Tongue (tissue), 3 donors: ENCODE measurements at places on chromosomes 7 and 10.
A peak's percentile ranks its signal among the peaks of the same experiment; 100 is the strongest.

GRCh38 chr7:103082497-103082896 is 7.6 kb downstream of the ARMC10 start:
- no peak for DNase-seq

GRCh38 chr10:49323171-49323895 is 24.4 kb downstream of the C10orf71 start:
- no peak for DNase-seq

- no peak for DNase-seq
Measured at GRCh38 chr7:81926154-81926553, 156.3 kb upstream of the HGF start.

GRCh38 chr7:140360697-140361229 is 37.6 kb downstream of the SLC37A3 start:
- no peak for DNase-seq

- no peak for DNase-seq
Measured at GRCh38 chr10:184911-185310, 49.7 kb downstream of the ZMYND11 start.

DNA sequence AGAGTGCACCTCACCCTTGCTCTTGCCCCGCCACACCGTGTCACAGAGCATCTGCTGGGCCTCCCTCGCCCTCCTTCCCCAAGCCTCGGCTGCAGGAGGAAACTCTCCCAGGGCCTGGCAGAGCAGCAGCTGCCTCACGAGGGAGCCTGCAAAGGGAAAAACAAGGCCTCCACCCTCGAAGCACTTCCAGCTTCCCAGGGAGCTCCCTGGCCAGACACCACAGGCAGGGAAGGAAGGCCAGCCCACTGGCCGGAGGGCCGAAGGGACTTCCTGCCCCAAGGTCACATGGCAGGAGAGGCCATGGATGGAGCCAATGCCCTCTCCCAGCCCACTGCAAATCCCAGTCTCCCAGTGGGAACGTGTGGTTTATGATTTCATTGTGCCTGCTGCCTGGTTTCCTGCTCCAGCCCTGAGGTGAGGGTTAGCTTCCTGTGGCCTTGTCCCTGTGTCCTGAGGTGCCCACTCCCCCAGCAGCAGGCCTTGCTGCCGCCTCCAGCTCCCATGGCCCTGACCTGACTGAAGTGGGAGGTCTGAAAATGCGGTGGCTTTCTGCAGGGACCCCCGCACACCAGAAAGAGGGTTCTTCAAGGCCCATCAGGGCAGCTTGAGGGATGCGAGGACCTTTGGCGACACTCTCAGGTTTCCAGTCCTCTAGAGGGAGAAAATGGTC is 100.5 kb upstream of the PPIF start:
- no peak for DNase-seq

DNA sequence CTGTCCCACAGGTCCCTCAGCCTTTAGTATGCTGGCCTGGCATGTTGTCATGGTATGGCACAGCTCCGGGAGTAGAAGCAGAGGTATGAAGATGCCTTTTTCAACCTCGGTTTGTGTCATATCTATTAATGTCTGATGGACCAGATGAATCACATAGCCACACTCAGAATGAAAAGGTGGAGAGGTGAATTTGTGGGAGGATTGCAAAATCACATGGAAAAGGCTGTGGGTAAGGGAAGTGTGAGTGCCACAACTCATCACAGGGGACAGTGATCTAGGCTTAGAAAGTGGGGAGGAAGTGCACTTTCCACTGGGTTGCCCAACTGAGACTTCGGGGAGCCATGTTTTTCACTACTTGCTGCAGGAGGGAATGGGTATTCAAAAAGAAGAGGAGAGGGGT is 190.7 kb downstream of the WDR11 start:
- no peak for DNase-seq

DNA sequence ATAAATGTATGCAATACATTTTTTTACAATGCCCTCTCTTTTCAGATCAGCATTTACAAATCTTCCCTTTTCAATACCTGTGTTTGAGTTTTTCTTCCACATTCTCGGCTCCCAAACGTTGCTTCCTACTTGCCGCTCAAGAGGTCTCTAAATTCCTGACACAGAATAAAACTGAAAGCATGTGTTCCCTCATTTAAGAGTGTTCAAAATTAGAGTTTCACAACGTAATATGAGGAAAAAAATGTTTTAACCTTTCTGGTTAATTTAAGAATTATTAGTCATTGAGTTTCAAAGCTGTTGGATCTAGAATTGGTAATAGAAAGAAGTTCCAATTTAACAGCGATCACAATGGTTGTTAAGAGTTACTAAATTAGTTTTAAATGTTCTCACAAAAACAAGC is 100.4 kb downstream of the ARID5B start:
- DNase-seq, result no peak

- no peak for DNase-seq
Measured at GRCh38 chr10:26832960-26833359, 27.8 kb downstream of the ABI1 start.

- peak; percentile 21 for DNase-seq
Measured at GRCh38 chr7:111855161-111855841, 293.0 kb upstream of the IMMP2L start.

GRCh38 chr7:47227762-47228177 is 354.1 kb downstream of the TNS3 start:
- DNase-seq, result no peak

DNA sequence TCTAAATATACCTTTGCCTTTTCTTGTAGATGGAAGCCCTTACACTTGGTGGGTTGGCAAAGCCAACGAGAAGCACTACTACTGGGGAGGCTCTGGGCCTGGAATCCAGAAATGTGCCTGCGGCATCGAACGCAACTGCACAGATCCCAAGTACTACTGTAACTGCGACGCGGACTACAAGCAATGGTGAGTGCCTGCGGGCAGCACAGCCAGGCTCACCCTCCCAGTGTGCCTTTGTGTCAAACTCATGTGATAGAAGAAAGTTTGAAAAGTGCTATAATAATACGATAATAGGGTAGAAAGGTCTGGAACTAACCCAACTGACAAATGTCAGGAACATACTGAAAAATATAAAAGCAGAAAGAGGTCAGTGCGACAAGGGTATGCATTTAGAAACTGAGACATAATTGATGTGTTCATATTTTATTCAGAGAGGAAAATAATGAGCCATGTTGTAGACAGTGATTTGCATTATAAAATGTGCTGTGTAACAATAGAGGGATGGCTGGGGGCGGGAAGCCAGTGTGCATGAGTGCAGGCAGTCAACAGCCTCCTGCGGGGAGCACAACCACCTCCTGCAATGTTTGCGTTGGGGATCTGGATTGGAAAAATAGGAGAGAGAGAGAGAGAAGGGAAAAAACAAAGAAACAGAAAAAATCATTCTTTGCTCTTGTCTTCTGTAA is 686.9 kb upstream of the C7orf33 start:
- DNase-seq, result no peak

GRCh38 chr7:31029251-31030042 is 22.7 kb upstream of the ADCYAP1R1 start:
- peak; percentile 54 for DNase-seq

DNA sequence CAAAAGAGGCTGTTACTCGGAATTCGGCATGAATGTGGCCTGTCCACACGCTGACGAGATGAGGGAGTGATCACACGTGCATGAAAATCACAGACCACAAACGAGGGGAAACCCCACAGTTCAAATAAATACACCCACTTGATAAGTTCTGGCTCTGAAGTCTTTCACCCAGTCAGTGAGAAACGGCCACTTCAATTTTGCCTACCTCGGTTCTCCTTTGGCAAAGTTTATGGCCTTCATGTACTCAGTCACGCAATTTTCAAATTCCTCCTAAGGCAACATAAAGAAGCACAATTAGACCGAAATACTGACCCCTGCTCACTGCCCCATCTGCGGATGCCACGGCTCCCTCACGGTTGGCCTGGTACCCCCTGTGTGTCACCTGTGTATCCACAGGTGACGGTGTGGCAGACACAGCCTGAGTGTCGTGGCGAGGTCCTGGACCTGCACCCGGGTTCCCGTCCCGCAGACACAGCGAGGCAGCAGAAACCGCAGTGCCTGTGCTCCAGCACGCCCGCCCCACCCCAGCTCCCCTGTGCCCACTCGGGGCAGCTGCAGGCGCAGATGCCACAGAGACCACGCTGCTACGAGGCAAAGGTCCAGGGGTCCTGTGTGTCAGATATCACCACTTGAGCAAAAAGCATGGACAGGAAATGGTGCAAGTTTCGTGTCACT is 1.4 kb downstream of the CFAP46 start:
- no peak for DNase-seq

GRCh38 chr10:123096452-123096851 is 39.3 kb upstream of the HMX3 start:
- no peak for DNase-seq

DNA sequence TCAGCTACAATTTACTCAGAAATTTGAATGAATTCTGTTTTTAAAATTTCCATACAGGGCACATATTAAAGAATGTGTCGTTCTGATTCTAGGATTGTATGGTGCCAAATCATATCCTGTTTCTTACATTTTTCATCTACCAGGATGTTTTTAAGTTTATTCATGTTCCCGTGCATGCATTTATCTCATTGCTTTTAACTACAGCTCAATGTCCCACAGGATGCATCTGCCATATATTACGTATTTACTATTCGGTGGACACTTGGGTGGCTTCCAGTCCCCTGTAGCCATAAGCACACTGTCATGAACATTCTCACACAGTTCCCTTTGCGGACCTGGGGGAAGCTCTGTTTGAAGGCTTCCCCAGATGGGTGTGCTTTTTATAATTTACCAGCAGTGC is 122.3 kb downstream of the CCDC71L start:
- DNase-seq, result no peak

DNA sequence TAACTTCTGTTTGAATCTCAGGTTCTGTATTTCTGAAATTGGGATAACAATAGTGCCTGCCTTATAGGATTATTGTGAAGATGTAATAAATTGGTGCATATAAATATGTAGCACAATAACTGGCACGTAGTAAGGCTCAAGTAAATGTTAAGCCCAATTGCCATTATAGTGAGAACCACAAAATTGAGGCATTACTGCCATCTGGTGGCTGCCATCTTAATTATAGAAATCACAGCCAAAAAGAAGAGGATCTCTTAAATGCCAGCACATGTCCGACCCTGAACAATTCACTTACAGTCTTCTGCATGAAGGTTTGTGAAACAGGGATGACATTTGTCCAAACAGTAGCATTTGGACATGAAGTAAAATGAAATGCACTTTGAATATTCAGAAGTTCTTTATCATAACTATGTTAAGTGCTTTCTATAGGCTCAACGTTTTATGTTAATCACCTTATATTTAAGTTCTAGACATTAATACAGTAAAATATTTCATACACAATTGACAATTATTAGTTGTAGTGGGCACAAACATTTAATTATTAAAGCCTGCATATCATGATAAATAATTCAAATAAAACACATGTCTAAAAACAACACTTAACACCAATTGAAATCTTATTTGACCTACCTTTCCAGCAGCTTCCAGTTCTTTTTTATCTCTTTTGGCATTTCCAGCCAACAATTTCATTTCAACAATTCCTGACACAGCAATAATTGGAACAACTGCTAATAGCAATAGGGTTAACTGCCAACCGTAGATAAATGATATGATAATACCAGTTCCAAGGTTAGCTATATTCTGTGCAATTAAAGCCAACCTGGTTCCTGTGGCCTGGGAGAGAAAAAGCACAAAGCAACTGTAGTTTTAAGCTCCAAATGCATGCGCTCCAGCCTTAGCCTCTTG is 58.5 kb downstream of the ABCB4 start:
- peak; percentile 85 for DNase-seq

DNA sequence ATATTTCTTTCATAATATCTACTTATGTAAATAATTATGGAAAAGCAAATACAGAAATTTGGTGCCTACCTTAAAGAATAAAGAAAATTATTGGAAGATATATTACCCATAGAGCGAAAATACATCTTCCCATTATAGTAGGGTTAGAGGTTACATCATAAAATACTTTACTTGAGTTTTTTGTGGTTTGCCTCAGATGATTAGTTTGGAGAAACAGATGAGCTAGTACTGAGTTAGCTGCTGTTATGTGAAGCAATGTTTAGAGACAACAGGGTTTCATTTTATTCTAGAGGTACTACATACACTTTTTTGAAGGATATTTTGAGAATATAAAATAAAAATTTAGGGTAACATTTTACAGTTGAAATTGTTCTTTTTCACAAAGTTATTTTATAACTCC is 2.9 kb upstream of the MLLT10 start:
- DNase-seq, result peak; percentile 30

DNA sequence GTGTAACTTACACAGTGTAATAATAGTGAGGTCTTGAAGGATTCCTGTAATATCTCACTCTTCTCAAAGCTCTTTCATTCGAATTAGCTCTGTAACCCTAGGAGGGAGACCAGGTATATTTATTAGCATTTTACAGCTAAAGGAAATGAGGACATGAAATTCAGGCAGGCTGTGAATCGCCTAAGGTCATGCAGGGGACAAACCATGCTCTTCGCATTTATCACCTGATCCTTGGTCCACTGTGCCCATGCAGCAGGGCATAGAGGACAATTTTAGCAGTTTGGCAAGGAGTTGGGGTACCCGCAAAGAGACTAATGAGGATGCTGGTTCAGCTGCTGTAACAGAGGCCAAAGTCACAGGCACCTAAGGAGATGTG is 14.8 kb upstream of the LAMB1 start:
- no peak for DNase-seq

DNA sequence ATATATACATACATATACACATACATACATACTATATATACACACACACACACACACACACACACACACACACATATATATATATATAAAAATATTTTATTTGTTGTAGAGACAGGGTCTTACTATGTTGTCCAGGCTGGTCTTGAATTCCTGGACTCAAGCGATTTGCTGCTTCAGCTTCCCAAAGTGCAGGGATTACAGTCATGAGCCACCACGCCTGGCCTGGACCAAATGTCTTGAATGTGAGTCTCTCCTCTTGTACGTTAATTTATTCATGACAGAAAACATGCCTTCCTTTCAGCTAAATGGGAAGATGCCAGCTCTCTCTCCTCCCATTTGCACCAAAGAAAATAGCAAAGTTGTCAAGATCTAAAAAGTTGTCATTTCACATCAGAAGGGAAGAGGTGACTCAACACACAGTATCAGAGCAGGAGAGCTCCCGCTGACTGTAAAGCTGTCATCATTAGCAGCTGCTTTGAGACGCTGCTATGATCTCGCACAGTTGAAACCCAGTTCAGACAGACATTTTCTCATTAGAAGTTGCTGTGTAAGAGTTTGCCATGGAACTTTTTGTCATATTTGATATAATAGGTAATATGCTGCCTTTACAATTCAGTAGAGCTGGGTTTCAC is 224.3 kb downstream of the SFMBT2 start:
- DNase-seq, result peak; percentile 16

DNA sequence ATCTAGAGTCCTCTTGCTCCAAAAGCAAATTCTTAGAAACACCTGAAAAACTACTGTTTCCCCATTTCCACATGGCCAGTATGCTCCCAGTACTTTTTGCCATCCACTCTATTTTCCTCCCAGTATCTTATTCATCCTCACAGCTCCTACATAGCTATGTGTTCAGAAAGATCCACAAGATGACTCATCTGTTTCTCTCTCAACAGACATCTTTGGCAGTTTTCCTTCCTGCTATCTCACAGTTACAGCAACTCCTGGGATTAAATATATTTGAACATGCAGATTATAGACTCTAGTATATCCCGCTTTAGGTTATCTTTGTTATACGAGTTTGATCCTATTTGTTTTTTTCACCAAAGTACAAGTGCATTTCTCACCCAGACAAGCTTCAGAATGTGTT is 675.6 kb upstream of the POT1 start:
- DNase-seq, result no peak
